ENCODE measurements at places on chromosomes 11 and 22. TPM values are rescaled to one million over a fixed set of nuclear protein-coding genes. Genes with fewer than 3 reads are reported as not detected.

- no peak for ATAC-seq
These were observed 78.7 kb downstream of the SERGEF start for GRCh38 chr11:17934194-17934593.

- ATAC-seq, result no peak
These were observed 8.6 kb downstream of the KCNC1 start for GRCh38 chr11:17743026-17743807.

DNA sequence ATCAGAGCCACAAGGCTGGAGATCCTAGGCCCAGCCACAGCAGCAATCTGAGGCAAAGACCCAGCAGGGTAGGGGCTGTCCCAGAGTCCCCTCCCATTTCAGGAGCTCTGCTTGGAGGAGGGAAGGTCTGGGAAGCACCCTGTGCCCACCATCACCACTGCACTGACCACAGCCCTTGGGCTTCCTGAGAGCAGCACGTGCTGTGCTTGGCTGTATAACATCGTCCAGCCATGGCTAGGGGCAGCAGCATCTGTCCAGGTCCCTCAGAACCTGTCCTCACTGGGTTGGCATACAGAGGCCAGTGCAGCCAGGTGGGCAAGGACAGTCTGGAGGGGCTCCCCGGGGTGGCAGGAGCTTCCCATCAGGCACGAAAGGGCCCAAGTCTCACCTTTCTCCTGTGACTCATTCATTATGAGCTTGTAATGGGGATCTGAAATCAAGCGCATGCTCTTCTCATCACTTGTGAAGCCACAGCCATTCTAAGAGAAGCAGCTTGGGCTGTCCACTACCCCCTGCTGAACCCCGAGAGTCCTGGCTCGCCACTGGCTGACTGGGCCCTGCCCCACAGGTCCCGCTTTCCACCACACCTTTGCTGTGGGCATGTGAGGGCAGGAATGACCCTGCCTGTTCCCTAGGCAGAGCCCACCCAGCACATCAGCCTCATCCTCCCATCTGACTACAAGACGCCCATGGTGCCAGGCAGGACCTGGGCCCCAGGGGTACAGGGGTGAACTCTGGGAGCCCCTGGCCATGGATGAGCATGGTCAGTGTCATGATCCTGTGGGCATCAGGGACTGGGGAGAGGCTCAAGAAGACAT lies 83.3 kb downstream of the MED15 start:
- ATAC-seq, result no peak

- no peak for ATAC-seq
These were observed 150.7 kb downstream of the BRD1 start for GRCh38 chr22:49676783-49677494.

GRCh38 chr11:24234822-24235508 lies 261.9 kb upstream of the LUZP2 start:
- no peak for ATAC-seq

DNA sequence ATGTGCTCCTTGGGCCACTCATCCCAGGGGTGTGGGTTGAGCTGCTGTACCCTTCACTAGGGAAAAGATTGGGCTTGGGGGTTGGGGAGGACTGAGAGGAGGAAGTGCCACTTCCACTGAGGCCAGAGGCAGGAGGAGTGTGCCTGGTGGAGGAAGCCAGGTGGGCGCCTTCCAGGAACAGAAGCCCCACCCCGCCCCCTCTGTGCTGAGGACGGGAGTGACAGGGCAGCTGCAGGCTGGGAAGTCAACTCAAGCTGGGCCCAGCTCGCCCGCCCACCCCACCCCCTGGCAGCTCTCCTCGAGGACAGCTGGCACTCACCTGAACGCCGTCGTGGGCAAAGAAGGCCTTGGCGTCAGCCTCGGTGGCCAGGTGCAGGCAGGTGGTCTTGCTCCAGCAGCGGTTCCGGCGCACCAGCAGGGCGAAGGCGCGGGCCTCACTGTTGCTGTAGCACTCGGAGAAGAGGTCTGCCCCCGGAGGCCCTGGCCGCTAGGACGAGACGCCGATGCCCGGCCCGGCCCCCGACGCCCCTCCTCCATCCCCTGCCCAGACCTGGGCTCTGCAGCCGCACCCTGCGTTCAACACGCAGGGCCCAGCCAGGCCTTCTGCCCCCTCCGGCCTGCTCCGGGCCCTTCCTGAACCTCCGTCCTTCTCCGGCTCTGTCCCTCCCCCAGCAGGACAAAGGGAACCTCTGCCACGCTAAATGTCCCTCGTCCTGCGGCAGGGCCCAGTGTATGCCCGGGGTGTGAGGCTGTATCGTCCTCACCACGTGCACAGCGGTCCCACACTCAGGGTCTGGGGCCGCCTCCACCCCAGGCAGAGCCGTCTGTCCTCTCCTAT lies 13.4 kb downstream of the TSSC4 start:
- ATAC-seq, result no peak

- no peak for ATAC-seq
These were observed 803.2 kb upstream of the CCDC90B start for GRCh38 chr11:84089072-84090057.

GRCh38 chr11:75582506-75582894 lies 20.4 kb downstream of the SERPINH1 start:
- ATAC-seq, result no peak

DNA sequence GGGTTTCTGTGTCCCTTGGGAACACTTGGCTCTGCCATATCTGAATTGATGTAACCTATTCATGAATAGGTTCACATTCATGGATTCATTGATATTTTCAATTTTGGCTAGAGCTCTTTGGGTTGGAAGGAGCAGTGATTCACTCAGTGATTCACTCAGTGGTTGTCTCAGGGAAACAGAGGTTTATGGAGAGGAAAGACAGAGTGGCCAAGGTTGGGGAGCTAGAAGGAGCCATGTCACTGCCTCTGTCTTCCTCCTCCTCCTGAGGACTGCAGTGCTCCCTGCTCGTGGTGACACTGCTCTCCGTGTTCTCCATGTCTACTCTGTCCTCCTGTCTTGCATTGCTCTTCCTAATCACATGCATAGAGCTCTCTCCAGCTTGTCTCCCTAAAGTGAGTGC lies 17.4 kb downstream of the CEP164 start:
- ATAC-seq, result no peak

GRCh38 chr11:28822576-28822975 lies 714.4 kb downstream of the METTL15 start:
- ATAC-seq, result no peak

DNA sequence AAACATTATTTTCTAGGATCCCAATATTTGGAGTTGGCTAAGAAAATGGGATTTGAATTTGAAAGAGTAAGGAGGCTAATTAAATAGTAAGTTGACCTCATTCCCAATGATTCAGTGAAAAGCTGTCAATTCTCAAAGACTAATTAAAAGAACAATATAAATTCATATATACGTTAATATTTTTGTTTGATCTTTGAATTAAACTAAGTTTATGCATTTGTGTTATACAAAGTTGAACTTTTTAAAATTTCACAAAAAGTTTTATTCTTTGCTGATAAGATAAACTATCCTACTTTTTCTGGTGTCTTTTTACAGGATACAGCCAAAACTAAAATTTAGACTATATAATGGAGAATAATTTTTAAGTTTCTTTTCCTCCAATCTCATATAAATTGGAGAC lies at the start of gene OR5L1:
Gene OR5L1 (plus strand): TSS at position 301 of the 400 bp plus-strand sequence. CDS start 100 bp downstream, outside the sequence.
- no peak for ATAC-seq

DNA sequence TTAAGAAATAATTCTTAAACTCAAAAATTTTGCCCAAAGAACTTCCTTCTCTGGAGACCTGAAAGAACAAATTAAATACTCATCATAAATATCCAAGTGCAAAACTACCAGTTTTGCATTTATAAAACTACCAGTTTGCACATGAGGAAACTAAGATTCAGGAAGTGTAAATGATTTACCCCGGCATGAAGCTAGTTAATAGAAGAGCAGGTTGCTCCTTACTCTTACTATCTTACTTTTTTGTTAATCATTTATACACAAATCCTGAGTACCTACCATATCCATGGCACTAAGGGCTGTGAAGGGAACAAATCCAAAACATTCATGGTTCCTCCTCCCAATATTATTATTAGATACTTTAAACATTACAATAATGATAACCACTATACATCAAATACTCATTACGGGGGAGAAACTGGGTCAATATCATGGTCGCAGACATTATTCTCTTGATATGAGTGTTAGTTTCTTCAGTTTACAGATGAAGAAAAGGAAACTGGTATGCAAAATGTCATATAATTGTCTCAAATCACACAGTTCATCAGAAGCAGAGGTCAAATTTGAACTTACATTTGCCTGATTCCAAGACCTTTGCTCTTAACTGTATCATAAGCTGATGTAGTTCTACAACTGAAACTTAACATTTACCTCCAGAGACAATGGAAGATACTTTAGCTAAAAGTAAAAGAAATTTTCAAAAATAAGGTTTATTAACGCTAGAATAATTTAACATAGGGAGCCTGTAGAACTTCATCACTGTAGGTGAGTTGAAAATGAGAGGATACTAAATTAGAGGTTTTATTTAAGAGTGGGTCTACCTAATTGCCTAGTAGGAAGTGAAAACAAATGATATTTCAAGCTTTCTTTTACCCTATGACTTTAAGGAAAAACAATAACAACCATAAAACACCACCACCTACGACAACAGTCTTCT lies 74.5 kb downstream of the FAM76B start:
- ATAC-seq, result no peak

DNA sequence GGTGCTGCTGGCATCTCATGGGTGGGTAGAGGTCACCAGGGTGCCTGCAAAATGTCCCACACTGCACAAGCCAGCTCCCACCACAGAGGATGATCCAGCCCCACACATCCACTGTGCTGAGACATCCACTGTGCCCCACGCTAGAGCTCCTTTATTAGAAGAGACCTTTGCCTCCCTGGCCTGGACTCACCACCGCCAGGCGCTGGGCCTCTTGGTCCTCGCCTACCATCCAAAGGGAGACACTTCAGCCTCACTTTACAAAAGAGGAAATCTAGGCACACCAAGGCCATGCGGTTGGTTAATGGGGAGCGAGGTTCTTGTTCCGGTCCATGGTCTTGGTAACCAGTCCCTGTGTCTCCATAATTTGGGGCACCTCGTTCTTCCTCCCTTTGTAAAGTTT lies 3.4 kb upstream of the ANO1 start:
- no peak for ATAC-seq

Gene GPR137
- total RNA-seq, result 14.0 TPM

Gene VPREB1
- not detected for total RNA-seq

Gene HORMAD2
- not detected for total RNA-seq

Gene CBLIF
- not detected for total RNA-seq

Gene HEPHL1
- total RNA-seq, result not detected

Gene PNPLA5
- total RNA-seq, result not detected

Measured in gastroesophageal sphincter (tissue), 4 donors.